Myometrial cell (primary cell): ENCODE measurements at places on chromosomes 7 and 10. TPM values are rescaled to one million over a fixed set of nuclear protein-coding genes. Genes with fewer than 3 reads are reported as not detected.

The AHCYL2 gene
- 4.4 and 5.5 TPM in 2 replicates for total RNA-seq

The ERLIN1 gene
- 28.3 and 39.2 TPM in 2 replicates for total RNA-seq

The GRID2IP gene
- not detected in 2 replicates for total RNA-seq

The FAM131B gene
- 0.53 and 1.2 TPM in 2 replicates for total RNA-seq

The RSPH10B2 gene
- total RNA-seq = not detected in 2 replicates

The MYPN gene
- total RNA-seq = 11.0 and 12.9 TPM in 2 replicates

The ASIC3 gene
- 0.18 TPM in 1 of 2 replicates, not detected in the other for total RNA-seq

The FKBP9 gene
- total RNA-seq = 147 and 150 TPM in 2 replicates

The CLDN4 gene
- total RNA-seq = 6.1 and 6.7 TPM in 2 replicates

The GLI3 gene
- 1.7 and 3.9 TPM in 2 replicates for total RNA-seq

The PNLIPRP1 gene
- not detected in 2 replicates for total RNA-seq

The MALRD1 gene
- total RNA-seq = 0.29 and 0.53 TPM in 2 replicates

The CHAT gene
- not detected in 2 replicates for total RNA-seq

The SLC29A4 gene
- total RNA-seq = 0.86 and 1.6 TPM in 2 replicates

The GPRIN2 gene
- total RNA-seq = not detected in 2 replicates

The MCM7 gene
- 138 and 153 TPM in 2 replicates for total RNA-seq

The ITIH2 gene
- not detected in 2 replicates for total RNA-seq

The OR9A2 gene
- total RNA-seq = not detected in 2 replicates

The ZPBP gene
- total RNA-seq = not detected in 2 replicates

The PHYH gene
- 11.5 and 16.1 TPM in 2 replicates for total RNA-seq

The VIPR2 gene
- under 0.01 TPM in 1 of 2 replicates, not detected in the other for total RNA-seq

The SYT15 gene
- total RNA-seq = not detected in 2 replicates

The H2BK1 gene
- total RNA-seq = not detected in 2 replicates

The TBX20 gene
- 0.53 TPM in 1 of 2 replicates, not detected in the other for total RNA-seq

The TMEM176A gene
- 0.53 and 1.2 TPM in 2 replicates for total RNA-seq

The HTR5A gene
- not detected in 2 replicates for total RNA-seq

The GRM3 gene
- total RNA-seq = not detected in 2 replicates

The ERV3-1 gene
- 3.4 and 3.5 TPM in 2 replicates for total RNA-seq

The KCP gene
- total RNA-seq = not detected in 2 replicates

The GNG11 gene
- 59.0 and 69.8 TPM in 2 replicates for total RNA-seq

The OR2A1 gene
- total RNA-seq = not detected in 2 replicates

The PRSS37 gene
- not detected in 2 replicates for total RNA-seq

The SP8 gene
- not detected in 2 replicates for total RNA-seq

The GPR15LG gene
- total RNA-seq = not detected in 2 replicates

The SLC16A9 gene
- 1.1 TPM in 1 of 2 replicates, not detected in the other for total RNA-seq

The HELLS gene
- 15.0 and 23.4 TPM in 2 replicates for total RNA-seq

The CPEB3 gene
- 0.29 and 0.53 TPM in 2 replicates for total RNA-seq

The OLAH gene
- not detected in 2 replicates for total RNA-seq

The SPDYE2B gene
- total RNA-seq = not detected in 2 replicates

The GDF2 gene
- total RNA-seq = not detected in 2 replicates

The OIT3 gene
- total RNA-seq = not detected in 2 replicates

The FBXW4 gene
- 13.8 and 15.8 TPM in 2 replicates for total RNA-seq

The AQP1 gene
- total RNA-seq = 1.1 and 1.4 TPM in 2 replicates

The ANXA7 gene
- 159 and 183 TPM in 2 replicates for total RNA-seq

The GPC2 gene
- total RNA-seq = 0.18 and 0.29 TPM in 2 replicates

The PAX4 gene
- total RNA-seq = not detected in 2 replicates

The LAMB4 gene
- total RNA-seq = under 0.01 TPM in 2 replicates

The MYO3A gene
- not detected in 2 replicates for total RNA-seq

The CPED1 gene
- total RNA-seq = 55.4 and 72.0 TPM in 2 replicates

The PLAC9 gene
- not detected in 2 replicates for total RNA-seq

The OPN1SW gene
- total RNA-seq = not detected in 2 replicates

The PILRA gene
- not detected in 2 replicates for total RNA-seq

The IQUB gene
- total RNA-seq = 0.53 and 1.2 TPM in 2 replicates
